ENCODE measurements at places on chromosomes 2 and 18.

- DNase-seq, result no peak
Observed at GRCh38 chr18:6784046-6784445, 54.5 kb downstream of the ARHGAP28 start.

- DNase-seq, result no peak
Observed at GRCh38 chr2:118177884-118178283, 89.6 kb downstream of the INSIG2 start.

DNA sequence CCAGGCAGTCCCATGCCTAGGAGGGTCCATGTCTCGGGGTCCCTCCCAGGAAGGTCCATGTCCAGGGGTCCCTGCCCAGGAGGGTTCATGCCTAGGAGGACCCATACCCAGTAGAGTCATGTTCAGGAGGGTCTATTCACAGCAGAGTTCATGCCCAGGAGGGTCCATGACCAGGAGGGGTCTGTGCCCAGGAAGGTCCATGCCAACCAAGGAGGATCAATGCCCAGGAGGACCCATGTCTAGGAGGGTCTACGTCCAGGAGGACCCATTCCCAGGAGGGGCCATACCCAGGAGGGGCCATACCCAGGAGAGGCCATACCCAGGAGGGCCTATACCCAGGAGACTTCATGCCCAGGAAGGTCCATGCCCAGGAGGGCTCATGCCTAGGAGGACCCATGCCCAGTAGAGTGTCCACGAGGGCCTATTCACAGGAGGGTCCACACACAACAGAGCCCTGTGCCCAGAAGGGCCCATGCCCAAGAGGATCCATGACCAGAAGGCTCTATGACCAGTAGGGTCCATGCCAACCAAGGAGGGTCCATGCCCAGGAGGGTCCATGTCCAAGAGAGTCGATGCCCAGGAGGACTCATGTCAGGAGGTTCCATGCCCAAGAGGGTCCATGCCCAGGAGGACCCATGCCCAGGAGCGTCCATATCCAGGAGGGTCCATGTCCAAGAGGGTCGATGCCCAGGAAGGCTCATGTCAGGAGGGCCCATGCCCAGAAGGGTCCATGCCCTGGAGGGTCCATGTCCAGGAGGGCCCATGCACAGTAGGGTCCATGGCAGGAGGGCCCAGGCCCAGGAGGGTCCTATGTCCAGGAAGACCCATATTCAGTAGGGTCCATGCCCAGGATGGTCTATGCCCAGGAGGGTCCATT, 10.1 kb downstream of the GPR35 start:
- DNase-seq, result no peak

DNA sequence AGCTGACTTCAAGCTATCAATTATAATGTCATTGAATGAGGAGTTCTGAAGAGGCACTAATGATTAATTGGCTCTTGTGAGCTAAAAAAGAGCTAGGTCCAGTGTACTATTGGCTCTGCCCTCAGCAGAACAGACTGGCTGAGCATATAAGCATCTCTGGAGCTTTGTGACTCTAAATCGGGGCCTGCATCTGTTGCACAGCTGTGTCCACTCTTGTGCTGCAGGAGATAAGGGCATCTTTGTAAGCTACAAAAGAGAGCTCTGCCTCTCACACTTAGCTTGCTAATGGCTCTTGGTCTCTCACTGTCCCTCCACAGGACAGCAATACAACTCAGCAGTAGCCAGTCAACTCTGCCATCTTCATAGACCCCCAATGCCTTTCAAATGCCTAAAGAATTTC, 61.5 kb upstream of the L3MBTL4 start:
- DNase-seq, result no peak

- no peak for DNase-seq
Observed at GRCh38 chr18:45678441-45678840, 45.5 kb upstream of the SLC14A1 start.

DNA sequence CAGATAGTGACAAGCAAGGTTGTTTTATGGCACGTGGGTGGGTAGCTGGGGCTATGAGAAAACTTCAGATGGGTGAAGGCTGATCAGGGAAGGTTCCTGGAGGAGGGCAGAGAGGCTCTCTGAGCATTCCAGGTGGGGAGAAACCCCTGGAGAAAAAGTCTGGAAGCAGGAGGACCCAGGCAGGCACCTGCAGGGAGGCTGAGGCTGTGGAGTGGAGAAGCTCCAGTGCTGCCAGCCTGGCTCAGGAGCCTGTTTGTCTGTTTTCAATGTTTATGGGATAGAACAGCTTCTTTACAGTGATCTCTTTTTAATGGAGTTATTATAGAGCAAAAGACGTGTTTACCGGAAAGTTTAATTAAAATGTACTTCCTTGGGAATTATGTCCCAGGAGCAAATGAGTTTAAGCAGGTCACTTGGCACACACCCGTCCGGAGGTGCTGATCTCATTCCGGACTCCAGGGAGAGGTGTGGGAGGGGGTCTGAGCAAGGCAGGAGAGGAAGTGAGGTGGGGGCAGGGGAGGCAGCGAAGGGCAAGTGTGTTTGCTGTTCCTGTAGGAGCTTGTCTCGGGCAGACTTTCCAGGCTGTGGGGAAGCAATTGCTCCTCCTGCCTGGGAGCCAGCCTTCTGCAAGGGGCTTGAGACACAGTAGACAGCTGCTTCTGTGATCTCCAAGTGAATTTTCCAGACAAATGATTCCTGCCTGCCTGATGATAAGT, 239.5 kb downstream of the MYCN start:
- no peak for DNase-seq

GRCh38 chr2:37507051-37507410, 162.6 kb downstream of the QPCT start:
- DNase-seq, result no peak

- DNase-seq, result no peak
Observed at GRCh38 chr18:48946329-48946835, 4.4 kb downstream of the SMAD7 start.

DNA sequence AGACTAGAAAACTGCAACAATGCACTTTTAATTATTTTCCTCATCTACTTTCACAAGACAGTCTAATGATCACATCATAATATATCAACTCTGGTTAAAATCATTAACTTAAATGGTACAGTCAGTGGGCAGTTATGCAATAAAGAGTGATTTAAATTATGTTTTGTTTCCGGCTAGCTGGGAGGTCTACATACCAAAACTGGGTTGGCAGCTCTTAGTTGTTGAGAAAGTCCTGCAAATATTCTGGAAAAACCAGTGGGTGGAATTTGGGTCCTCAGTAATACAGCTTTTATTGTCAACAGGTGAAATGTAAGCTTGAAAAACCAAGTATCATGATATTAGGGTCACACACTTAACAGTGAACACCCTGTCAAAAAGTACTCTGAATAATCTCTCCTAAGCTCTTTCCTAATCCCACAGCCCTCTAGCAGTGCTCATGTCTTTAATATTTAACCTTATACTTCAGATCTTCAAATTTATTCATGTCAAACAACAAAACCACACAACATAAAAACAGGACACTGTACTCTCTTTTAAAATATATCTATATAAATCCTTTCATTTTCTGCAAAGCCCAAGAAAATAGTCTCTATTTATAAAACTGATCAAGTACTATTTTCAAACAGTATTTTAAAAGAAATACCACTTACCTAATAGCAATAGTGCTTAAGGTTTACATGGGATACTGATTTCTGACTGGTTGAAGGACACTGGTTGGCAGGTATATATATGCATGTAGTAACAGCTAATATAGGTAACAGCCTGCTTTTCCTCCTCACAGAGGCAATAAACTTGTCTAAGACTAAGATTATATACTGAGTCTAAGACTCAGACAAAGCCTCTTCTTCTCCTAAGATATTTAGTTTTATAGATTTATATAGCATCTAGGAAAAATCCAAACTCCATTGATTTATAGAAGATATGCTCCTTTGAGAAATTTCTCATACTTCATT, 103.8 kb downstream of the GAREM1 start:
- no peak for DNase-seq

DNA sequence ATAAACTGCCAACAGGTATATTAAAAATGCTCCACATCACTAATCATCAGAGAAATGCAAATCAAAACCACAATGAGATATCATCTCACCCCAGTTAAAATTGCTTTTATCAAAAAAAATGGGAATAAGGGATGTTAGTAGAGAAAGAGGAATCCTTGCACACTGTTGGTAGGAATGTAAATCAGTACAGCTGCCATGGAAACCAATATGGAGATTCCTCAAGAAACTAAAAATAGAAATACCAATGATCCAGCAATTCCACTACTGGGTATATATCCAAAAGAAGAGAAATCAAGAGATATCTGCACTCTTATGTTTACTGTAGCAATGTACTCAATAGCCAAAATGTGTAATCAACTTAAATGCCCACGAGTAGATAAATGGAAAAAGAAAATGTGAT, 40.6 kb downstream of the ZRANB3 start:
- DNase-seq, result no peak

- no peak for DNase-seq
Observed at GRCh38 chr2:106812383-106812782, 73.6 kb downstream of the ST6GAL2 start.

GRCh38 chr2:47297767-47298425, 105.1 kb upstream of the MSH2 start:
- DNase-seq, result no peak

Measured in bone marrow (tissue), 2 donors.